Amygdala (tissue), 56 donors: ENCODE measurements at places on chromosomes 6 and 20.
A peak's percentile ranks its signal among the peaks of the same experiment; 100 is the strongest.

DNA sequence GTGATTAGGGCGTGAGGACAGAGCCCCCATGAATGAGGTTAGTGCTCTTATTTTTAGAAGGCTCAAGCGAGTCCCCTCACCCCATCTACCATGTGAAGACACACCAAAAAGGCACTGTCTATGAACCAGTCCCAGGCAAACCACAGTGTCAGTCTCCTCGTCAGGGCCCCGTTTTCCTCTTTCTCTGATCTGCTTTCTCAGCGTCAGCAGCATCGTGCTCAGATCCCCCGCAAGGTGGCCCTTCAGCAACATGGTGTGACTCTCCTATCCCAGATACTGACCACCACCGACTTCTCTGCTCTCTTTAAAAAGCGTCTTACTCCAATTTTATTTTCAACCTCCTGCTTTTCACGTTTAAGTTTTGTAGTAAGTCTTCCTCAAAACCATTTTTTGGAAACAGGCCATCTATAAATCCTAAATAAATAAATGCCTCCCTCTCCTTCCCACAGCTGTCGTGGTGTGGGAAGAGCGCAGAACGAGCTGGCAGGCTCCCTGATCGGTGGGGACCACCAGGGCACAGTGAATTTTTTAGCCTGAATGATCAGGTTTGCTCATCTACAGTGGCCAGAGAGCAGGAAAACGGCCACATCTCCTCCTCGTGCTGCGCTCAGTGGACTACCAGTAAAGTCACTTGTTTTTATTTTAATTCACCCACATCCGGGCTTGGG lies 113.1 kb downstream of the BMP7 start:
- DNase-seq = no peak

DNA sequence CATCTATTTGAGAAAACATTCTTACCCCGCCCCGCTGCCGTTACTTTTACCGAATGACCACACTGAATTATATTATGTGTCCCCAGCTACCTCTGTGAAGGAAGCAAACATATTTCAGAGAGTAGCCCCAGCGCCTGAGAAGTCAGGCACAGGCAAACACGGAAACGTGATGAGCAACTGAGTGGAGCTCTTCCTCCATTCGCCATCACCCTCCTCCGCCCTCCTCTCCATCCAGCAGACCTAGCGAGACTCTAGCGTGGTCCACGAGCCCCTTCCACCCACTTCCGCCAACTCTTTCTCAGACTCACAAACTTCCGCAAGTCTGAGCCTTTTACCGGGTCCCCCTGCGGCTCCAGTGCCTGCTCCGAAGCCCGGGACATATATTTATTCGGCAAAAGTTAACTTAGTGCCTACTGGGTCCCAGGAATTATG lies 582 bp downstream of the SNRPB start:
- peak; percentile 12 for DNase-seq

DNA sequence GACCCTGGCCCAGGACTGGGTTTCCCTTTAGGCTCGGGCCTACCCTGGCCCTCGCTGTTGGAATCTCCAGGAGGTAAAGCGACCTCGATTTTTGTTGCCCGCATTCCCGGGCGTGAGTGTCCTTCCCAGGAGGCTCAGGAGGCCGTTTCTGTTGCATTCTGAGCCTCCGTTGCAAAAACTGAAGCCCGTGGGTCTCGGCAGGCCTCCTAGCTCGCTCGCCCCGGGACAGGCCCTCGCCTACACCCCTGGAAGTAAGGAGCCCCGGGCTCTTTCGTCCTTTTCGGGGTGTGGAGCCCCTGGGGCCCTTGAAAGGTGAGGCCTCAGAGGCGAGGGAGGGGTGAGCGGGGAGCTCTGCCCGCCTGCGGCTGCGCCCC lies 2.3 kb downstream of the NR2E1 start:
- DNase-seq = no peak

DNA sequence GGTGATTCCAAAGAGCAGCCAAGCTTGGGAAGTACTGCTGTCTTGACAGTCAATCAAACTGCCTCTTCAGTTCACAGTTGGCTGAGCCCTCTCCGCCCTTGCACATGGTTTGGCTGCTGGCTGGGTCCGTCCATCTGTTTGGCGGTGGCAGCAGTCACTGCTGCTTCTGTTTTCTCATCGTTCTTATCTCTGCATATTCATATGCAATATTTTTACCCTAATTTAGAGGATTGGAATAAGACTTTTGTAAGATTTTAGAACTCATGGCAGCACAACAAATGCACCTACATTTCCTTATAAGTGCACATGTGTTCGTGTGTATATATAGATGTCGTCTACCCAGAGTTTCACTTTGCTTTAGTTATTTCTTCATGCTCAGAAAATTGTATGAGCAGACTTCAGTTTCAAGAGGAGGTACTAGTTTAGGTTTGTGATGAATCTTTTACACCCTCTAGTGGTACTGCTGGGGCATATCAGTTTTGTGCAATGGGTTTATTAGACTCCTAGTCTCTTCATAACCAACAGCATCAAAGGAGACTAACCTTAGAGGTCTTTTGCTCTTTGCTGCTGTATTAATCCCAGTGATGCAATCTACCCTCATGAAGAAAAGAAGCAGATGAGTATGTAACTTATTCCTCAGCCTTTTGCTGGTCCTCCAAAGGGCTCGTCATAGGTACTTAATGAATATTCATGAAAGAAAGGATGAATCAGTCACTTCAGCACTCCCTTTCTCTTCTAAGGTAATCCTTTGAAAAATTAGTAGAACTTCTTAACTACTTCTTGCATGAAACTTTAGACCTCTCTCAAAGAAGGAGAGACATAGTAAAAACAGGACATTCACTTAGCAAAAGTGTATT lies 44.3 kb downstream of the KHDC1L start:
- peak; percentile 6 for DNase-seq

DNA sequence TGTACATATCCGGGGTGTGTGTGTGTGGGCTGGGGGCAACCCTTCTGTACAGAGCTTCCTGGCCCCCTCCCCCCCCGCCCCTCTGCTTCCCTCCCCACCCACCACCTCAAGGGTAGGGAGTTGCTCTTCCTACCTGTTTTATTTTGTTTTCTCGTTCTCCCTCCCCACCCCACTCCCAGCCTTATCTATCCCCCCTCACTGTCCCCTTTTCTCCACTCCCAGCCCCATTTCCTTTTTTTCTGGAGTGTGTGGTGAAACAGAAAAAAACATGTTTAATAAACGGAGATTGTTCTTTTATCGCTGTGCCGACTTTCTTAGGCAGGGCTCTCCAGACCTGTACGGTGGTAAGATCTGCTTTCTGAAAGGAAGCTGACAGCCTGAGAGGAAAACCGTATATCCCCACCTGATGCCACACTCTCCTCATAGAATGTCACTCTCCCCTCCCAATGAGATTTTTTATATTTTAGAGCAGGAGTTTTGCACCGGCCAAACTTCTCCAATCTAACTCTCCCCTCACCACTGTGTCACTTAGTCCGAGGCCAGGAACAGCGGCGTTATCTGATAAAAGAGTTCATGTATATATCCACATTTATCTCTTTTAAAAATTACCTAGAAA lies 875 bp upstream of the ZBTB9 start:
- DNase-seq = no peak

DNA sequence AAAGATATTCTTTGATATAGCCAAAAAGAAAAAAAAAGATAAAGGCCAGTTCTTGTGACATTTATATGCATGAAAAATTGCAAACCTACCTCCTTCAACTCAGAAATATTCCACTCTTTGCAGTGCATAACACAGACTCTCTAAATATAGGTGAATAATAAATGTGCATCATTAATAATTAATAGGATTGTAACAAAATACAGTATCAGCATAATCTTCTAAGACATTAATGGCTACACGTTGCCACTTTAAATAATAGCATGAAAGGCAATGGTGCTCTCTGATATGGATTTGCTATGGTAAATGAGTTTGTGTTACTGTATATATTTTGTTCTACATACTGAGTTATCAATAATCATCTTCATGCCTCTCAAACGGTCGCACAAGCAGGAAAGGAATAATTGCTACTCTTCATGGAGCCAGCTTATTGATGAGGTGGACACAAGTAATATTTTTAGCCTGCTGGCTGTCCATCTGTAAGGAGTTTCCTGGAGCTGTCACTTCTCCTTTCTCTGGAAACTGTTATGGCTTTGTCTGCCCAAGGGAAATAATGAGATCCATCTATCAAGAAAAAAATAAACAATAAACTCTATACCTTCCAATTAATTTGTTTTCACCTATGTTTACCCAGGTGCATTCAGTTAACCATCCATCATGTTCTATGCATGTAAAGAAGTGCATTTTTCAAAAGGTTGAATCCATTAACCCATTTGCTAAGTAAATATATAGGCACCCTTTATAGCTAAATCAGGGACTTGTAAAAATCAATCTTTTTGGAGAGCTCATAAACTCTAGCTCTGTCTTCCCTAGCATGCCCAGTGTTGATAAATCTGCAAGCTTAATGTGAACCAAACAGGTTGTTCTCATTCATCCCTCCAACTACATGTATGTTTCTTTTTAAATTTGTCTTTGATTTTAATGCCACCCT lies 253.0 kb downstream of the NKAIN2 start:
- no peak for DNase-seq

DNA sequence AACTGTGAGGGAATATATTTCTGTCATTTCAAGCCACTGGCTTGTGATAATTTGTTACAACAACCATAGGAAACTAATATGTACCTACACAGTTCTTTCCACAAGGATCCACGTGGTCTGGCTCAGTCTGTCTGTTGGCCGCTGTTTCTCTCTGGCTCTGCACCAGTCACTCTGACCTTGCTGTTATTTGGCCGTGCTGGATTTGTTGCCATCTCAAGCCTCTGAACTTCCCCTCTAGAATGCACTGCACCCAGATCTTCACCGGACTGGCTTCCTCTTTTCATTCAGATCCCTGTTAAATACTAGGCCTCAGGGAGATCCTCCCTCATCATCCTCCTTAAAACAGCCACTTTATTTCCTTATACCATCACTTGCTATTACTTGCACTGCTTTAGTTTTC lies 446.8 kb downstream of the TFAP2B start:
- DNase-seq = peak; percentile 12

DNA sequence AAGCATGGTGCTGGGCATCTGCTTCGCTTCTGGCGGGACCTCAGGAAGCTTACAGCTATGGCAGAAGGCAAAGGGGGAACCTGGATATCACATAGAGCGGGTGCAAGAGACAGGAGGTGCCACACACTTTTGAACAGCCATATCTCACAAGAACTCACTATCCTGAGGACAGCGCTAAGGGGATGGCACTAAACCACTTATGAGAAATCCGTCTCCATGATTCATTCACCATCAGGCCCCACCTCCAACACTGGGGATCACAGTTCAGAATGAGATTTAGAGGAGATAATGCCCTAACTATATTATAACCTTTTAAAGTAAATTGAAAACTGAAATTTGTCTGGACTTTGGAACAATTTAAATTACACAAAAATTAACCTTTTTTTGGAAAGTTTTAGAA lies 37.8 kb upstream of the SUMO4 start:
- DNase-seq = no peak

GRCh38 chr6:67450641-67451040 lies 1184.4 kb upstream of the ADGRB3 start:
- no peak for DNase-seq

- DNase-seq = peak; percentile 87
Measured at GRCh38 chr6:70566751-70567382, at the start of gene SDHAF4. Gene SDHAF4, plus strand, starts transcription at chr6:70566930. Its CDS starts 11 bp downstream, at chr6:70566941.

GRCh38 chr6:4496284-4496683 lies 279.9 kb upstream of the CDYL start:
- DNase-seq = no peak

DNA sequence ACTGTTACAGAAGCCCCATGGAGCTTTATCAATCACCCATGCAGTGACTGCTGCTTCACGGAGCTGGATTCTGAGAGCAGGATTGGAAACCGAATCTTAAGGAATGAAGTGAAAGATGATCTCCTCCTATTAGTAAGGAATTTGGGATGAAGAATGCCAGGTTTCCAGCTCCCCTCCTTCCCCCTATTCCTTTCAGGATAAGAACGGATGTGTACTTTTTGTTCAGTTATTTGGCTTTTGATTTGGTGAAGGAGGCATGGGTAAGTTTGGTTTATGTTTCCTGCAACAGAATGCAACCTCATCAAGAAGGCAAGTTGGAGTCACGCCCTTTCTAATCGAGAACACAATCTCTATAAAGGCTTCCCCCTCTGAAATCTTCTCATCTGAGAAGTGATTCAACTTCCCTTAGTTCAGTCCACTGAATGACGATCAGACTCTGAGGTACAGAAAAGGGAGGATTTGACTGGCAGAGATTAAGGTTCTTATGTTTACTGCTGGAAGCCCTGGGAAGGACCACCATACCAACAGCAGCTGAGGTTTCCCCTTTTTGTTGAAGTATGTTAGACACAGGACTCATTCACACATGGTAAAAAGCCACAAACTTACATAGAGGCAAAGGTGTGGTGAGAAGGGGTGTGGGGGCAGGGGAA lies 5.5 kb downstream of the ELMO2 start:
- no peak for DNase-seq

GRCh38 chr6:84551797-84552196 lies 212.6 kb downstream of the TBX18 start:
- DNase-seq = no peak

DNA sequence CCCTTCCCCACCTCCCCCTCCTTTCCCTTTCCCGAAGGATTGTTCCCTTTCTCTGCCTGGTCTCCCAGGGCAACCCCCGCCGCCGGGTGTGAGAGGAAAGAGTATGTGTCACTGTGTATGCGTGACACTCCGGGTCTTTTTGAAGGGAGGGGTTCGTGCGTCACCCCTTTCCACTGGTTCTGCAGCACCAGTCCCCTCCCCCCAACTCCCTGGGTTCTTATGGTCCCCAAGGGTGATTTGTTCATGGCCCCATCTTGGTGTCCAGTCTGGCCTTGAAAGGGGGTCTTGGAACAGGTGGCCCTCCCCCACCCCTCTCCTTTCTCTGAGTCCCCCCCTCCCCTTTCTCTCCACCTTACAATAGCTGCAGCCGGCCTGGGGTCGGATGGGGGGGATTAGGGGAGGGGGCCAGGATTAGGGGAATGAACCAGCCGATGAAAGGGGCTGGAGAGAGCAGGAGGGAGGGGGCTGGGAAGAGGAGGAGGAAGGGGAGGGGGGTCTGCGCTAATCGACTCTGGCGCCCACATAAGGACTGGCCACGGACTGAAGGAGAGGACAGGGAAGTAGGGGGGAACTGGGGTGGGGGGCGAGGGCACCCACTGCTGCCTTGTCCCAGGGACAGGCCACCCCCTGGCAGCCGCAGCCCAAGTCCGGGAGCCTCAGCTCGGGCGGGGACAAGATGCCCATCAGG lies 1.3 kb upstream of the RING1 start:
- no peak for DNase-seq

DNA sequence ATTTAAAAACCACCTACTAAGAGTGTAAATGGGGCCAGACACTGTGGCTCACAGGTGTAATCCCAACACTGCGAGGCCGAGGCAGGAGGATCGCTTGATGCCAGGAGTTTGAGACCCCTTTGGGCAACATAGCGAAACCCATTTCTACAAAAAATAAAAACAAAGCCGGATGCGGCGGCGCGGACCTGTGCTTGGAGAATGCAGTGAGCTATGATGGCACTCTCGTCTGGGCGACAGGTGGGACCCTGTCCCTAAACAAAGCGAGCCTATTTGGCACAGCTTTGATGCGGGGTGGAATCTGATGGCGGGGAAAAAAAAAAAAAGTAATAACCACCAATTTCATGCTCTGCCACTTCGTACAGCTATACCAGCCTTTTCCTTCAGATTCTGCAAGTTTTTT lies 1.1 kb downstream of the TCP1 start:
- no peak for DNase-seq

- DNase-seq = no peak
Measured at GRCh38 chr6:8238773-8239683, 136.7 kb upstream of the EEF1E1 start.
